ENCODE measurements at places on chromosomes 1 and 21.

DNA sequence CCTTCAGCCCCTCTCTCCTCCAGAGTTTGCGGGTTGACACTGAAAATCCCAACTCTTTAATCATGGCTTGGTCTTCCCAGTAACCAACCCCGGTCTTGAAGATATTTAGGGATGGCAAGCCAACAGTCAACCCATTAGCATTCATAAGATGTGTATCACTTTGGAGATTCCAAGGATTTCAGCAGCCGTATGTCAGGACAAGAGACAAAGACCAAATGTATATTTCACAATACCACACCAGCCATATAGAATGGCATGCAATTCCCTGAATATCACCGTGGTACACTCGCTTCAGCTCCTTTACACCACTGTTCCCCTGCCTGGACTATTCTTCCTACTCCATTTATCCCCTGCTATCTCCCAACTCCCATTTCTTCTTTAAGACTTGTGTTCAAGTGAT is 109.2 kb downstream of the CSMD2 start:
- no peak for DNase-seq

DNA sequence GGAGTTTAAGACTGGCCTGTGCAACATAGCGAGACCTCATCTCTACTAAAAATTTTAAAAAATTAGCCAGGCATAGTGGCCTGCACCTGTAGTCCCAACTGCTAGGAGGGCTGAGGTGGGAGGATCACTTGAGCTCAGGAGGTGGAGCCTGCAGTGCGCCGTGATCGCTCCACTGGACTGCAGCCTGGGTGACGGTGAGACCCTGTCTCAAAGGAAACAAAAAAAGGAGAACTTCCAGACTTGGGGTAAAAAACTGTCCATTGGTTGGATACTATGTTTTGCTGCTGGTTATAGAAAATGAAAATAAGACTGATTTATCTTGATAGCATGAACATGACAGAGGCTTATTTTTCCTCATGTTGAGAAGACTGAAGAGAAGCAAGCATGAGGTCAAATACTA is 79.4 kb downstream of the WDR4 start:
- no peak for DNase-seq

DNA sequence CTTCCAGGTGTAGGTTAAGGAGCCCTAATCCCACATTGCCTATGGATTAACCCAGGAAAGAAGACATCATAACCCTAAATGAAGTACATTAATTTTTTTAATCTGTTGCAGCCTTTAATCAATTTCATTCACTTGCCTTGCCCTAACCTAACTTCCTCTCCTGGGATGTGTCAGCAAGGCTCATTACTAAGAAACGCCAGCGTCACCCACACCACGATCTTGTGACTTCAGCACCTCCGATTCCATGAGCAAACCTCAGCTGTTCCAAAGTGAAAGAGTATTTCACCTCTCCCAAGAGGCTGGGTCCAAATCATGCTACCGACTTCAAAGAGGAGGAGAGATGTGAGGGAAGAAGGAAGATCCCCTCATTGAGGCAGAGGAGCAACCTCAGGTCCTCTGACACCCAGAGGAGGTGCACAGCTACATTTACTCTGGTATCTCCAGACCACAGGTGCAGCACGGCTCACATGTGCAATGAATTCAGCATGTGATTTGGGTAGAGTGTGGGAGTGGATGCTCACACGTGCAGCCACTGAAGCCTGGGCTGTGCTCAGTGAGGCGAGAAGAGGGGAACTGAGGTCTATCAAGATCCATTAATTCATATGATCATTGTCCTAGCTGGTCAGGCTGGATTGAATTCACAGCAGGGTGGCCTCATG is 134.1 kb downstream of the SLC30A10 start:
- DNase-seq = no peak

GRCh38 chr1:38186566-38186965 is 140.0 kb upstream of the POU3F1 start:
- DNase-seq = no peak

DNA sequence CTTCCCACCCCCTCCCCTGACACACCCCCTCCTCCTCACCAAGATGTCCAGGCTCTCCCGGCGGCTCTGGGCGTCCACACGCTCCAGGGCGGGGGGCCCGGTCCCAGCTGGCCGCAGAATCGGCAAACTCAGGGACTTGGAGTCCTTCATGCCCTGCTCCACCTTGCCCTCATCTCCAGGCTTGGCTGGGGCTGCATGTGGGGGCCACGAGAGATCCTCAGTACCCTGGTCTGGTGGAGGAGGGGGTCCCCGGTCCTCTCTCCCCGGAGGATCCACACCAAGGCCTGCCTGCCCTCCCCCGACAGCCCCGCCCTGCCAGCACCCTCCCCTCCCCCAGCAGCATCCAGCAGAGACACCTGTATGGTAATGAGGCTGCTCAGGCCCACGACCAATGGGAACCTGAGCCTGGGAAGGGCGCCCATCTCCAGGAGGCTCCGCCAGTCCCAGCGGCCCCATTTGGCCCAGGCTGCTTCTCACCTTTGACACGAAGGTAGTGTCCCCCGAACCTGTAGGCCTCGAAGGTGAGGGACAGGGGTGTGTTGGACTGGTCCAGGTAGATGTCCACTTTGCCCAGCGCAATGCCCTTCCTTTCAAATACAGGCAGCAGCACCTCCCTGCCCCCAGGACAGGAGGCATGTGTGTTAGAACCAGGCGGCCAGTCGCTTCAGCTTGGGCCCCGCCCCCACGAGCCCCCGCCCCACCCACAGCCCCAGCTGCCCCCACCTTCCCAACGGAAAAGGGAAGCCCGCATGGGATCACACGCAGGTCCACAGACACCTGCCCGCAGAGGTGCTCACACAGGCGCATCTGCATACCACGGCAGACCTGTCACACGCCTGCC is 8.2 kb upstream of the TNFRSF25 start:
- no peak for DNase-seq

GRCh38 chr1:234869182-234870019 is 259.2 kb downstream of the TOMM20 start:
- no peak for DNase-seq

GRCh38 chr21:42437786-42438185 is 34.1 kb downstream of the UBASH3A start:
- DNase-seq = no peak

GRCh38 chr1:44147582-44147981 is 6.2 kb upstream of the KLF18 start:
- DNase-seq = no peak

DNA sequence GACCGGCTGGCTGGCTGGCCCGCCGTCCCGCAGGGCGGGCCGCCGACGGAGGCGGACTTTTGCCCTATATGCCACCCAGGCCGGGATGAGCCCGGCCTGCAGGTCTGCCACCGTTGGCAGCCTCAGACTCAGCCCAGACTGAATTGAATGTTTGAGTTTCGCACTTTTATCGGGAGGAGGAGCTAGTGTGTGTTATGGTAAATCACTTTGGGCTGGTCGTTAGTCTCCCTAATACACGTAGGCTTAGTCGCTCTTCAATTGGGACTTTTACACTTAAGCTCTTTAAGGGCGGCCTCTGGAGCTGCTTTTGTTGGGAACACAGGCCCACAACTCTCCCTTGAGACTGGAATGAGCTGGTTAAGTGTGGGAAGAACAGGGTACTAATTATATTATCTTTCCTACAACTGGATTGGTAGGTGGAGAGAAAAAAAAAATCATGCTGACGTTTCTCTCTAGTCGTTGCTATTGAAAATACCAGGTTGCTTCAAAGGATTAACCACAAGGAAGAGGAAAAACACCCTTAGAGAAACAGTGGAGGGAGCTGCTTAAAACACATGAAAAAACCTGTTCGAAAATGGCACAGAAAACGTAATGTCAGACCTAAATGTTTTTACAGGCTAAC is 1.4 kb upstream of the IRF2BP2 start:
- no peak for DNase-seq

- no peak for DNase-seq
Measured at GRCh38 chr1:181496759-181497158, 13.4 kb downstream of the CACNA1E start.

DNA sequence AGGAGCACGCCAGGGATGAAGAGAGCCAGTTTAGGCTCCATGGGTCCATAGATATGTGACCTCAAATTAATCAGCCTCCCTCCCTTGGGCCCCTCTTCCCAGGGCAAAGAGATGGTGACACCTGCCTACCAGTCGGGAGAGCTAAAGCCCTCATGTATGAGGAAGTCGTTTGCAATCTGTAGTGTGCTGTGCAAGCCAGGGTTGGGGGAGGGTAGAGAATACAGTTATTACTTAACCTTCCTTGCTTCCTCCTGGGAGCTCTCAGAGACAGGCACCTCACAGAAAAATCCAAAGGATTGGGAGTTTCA is 4.0 kb downstream of the PGLYRP4 start:
- DNase-seq = no peak
